ENCODE measurements at places on chromosomes 5 and 9. TPM values are rescaled to one million over a fixed set of nuclear protein-coding genes. Genes with fewer than 3 reads are reported as not detected.

Gene ACTBL2
- 0.50 TPM for total RNA-seq

Gene TMEM174
- total RNA-seq, result not detected

Gene GRXCR2
- not detected for total RNA-seq

Gene CTNND2
- total RNA-seq, result not detected

Gene TYRP1
- total RNA-seq, result not detected

Gene ENTPD2
- 15.5 TPM for total RNA-seq

Gene PRR7
- total RNA-seq, result 23.3 TPM

Gene PCDHB15
- 0.33 TPM for total RNA-seq

Gene NTRK2
- not detected for total RNA-seq

Gene MELK
- total RNA-seq, result 22.0 TPM

GRCh38 chr9:92728831-92729734, 35.5 kb downstream of the BICD2 start:
- DNase-seq, result no peak

DNA sequence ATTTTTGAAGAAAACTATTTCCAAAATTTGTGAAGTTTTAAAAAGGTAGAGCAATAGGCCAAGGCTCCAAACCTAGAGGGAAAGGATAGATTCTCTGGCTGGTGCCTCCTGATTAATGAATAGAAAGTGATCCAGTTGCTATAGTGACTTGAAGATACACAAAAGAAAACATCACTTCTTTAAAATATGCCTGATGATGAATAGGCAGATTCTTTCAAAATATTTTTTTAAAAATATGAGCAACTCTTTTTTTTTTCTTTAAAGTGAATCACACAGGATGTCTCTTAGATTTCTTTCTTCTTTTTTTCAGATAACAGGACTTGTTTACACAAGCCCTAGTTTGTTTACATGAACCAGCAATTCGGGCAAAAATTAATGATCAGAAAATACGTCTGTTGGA, 124.4 kb downstream of the RFK start:
- peak; percentile 54 for DNase-seq

- DNase-seq, result no peak
Observed at GRCh38 chr5:57805170-57805569, 322.6 kb upstream of the ACTBL2 start.

DNA sequence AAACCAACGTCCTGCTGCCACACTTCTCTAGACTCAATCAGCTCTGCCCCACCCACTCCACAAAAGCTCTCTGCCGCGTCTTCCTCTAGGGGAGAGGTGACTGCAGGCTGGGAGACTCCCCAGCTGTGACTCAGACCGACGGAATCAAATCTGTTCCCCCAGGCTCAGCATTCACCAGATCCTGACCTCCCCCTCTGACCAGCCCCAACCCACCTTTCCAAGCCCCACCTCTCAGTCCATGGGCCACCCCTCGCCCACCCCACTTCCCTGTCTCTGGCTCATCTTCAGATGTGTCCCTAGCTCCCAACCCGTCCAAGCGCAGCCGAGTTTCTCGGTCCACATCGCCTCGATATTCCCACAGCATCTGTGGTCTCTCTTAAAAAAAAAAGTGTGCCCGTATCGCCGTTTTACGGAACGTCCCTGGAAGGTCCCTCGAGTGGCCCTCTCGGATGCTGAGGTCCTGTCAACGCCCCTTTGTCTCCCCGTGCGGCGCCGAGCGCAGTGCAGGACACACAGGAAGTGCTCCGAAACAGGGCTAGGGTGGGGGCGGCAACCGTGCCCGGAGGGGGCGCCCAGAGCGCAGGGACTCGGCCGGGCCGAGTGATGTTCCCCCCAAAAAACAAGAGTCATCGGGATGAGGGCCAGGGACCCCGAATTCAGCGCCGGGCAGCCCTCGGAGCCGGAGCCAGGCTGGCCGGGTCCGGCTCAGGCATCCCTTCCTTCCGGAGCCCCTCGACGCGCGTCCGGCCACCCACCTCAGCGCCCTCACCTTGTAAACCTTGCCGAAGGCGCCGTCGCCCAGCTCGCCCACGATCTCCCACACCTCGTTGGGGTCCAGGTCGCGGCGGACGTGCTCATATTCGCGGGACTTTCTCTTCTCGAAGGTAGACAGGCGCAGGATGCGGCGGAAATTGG, 649 bp downstream of the STK10 start:
- DNase-seq, result peak; percentile 93

- DNase-seq, result no peak
Observed at GRCh38 chr5:93715327-93715726, 26.1 kb downstream of the POU5F2 start.

DNA sequence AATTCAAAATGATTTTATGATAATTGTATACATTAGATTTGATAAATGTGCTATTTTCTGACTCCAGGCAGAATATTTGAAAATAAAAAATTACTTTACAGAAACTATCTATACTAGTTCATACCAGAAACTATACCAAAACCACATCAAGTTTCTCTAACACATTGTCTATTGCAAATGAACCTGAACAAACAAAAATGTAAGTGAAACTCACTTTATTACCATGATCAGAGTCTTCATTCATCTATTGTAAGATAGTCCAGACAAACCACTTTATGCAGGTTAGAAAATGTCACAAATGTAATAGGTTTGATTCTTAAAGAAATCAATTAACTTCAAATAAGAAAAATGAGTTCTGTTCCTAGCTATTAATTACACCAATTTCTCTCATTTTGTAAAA, 99.4 kb downstream of the OXCT1 start:
- no peak for DNase-seq

DNA sequence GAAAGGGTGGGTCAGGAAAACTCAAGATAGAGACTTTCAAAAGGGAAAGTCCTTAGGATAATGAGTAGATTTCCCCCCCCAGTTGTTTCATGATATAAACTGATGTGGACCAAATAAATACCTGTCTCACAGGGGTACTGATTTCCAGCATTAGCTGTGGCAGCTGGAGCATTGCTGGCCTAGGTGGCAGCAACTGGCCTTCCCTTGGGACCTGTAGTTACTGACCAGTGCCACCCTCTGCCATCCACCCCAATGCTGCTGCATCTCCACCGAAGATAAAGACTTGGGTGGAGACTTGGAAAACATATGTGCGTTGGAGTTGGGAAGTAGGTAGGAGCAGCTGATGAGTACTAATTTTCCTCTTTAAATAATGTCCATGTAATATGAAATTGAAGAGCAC, 71.8 kb downstream of the SYK start:
- no peak for DNase-seq

DNA sequence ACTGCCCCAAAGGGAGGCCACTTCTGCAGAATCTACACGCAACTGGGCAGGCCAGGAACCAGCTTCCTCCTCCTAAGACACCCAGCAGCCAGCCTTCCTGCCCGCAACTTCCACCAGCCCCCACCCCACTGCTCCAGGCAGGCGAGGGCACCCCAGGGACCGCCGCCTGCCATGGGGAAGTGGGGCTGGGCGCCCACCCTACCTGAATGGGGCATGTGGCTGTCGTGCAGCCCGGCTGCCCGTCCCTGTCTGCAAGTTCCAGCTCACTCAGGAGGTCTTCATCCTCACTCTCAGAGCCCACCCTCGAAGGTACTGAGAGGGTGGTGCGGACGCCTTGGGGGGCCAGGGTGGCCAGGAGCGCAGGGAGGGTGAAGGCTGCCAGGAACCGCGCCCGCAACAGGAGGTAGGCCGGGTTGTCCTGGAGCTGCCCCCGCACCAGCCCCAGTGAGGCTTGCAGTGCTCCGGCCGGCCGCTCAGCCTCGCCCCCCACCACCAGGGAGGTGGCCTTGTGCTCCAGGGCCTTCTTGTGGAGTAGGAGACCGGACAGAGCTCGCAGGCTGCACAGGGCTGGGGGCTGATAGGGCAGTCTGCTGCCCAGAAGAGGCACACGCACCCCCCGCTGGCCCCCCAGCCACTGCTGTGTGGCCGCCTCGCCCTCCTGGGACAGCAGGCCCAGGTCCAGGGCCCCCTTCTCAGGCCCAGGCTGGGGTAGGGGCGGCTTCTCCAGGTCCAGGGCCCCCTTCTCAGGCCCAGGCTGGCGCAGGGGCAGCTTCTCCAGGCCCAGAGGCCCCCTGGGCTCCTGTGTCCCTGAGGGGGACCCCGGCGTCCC, 4.1 kb upstream of the CARD9 start:
- DNase-seq, result no peak

- no peak for DNase-seq
Observed at GRCh38 chr5:1770443-1770802, 29.2 kb downstream of the MRPL36 start.

- DNase-seq, result no peak
Observed at GRCh38 chr5:176744584-176744965, 65.8 kb upstream of the UNC5A start.

- DNase-seq, result no peak
Observed at GRCh38 chr5:81288021-81288433, 13.4 kb upstream of the ZCCHC9 start.

DNA sequence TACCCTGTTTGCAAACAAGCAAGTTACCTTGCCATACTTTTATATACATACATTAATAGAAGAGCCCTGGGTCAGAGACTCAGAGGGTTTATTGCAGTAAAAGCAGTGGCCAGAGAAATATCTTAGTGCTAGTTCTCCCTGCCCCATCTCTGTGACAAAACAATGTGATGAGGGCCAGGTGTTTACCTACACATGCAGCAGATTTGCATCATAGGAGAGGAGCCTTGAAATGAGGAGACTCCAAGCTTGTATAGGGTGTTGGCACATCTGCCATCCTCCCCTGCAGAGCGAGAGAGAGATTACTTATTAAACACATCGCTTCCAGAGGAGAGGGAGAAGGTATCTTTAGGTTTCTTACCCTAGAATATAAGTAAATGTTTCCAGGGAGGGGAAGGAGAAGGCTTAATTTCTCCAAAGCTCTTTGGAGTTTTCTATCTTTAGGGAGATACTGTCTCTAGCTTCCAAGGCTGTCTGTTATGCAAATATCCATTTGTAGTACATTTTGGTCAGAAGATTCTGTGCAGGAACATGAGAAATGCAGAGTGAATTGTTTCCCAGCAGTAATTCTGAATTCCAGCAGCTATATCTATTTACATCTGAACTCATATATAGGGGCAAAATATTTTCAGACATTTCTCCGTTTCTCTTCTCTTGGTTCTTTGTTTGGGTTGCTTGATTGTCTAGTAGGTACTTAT, 15.7 kb downstream of the FER start:
- no peak for DNase-seq

DNA sequence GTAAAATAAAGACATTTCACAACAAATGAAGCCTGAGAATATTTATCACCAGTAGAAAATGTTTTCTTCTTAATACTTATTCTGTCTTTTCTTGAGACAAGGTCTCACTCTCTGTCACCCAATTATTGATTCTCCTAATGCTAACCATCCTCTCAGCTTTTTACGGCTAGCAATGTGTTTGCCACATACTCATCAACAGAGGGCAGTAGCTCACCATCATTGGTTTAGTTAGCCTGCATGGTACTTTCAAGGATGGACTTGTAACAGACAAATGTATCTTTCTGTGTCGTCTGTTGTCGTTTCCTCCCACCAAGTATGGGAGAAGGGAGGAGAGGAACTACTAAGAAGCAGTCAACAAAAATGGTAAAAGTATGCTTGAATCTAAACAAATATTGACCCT, 5.9 kb upstream of the ACO1 start:
- peak; percentile 55 for DNase-seq

GRCh38 chr9:118674942-118675341, 694.3 kb downstream of the BRINP1 start:
- DNase-seq, result no peak

GRCh38 chr5:52786949-52787599, 642 bp upstream of the ITGA1 start:
- DNase-seq, result peak; percentile 65

- no peak for DNase-seq
Observed at GRCh38 chr9:19379697-19380046, 364 bp downstream of the RPS6 start.

DNA sequence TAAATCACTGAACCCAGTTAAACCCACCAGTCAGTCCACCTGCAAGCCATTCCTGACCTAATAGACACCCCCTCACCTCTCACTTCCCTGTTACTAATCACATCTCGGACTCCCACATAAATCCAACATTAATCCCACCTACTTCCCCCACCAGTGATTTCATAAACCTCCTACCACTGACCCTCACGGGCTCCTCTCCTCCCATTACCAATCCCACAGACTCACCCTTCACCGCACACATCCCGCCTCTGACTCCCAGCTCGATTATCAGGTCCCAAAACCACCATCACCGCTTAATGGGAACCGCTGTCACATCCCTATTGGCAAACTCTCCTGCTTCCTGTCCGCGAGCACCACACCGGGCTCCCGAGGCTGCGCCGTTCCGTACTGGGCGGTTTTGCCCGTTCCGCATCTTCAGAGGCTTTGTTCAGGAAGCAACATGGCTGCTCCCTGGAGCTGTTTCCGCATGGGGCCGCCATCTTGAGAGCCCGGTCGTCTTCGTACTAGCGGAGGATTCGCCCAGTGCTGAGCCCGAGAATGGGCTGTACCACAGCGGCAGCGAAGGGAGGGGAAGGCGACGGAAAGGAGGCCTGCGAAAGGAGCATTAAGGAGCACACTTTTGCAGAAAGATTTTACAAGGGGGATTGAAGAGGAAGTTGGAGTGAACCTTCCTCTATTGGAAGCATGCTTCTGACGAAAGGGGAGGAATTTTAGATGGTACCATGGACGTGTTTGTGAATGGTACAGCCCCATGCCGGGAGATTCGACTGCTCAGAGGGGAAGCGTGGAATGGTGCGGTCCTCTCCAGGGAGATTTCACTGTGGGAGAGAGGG, at the start of gene ZNF300:
ZNF300 (minus strand) TSS at position 502 of the 833 bp plus-strand sequence. CDS start 1,825 bp downstream, outside the sequence.
- peak; percentile 93 for DNase-seq

DNA sequence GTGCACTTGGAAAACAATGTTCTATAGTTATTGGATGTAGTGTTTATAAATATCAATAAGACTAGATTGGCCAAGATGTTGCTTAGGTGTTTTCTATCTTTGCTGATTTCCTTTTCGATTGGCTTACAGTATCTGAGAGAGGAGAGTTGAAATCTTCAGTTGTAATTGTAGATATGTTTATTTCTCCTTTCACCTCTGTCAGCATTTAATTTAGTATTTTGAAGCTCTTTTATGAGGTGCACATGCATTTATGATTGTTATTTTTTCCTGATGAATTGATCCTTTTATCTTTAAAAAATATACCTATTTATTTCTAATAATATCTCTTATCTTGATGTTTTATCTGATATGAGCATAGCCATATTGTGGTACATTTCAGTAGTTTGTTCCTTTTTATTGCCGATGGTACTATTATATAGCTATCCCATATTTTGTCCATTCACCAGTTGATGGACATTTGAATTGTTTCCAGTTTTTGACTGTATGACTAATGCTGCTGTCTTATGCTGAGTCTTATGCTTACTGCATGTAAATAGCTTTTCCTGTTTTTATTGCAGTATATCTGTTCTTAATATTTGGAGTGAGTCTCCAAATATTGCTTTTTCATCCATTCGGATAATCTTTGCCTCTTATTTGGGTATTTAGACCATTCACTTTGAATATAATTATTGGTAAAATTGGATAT, 34.7 kb downstream of the ERCC6L2 start:
- no peak for DNase-seq

DNA sequence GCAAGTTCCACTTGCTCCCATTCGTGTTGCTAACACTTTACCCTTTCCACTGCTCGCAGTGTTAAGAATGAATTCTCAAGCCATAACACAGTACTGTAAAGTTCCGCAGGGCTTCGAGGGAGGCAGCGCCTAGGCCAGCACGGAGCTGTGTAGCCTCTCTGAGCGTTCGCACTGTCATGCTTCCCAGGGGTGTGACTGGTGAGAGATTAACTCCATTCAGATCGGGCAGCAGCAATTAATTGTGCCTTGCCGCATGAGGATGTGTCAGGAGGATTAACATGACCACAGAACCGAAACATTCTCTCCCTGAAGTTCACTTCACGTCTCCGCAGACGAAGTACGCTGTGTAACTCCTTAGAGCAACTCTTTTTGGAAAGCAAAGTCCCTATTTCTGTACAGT, 23.2 kb downstream of the ZBTB34 start:
- no peak for DNase-seq

GRCh38 chr9:12461763-12462460, 231.3 kb upstream of the TYRP1 start:
- DNase-seq, result no peak

All from mammary epithelial cell (primary cell).